Lung (tissue), 17 donors: ENCODE measurements at places on chromosomes 2 and 18.

GRCh38 chr2:240463274-240463865 lies 27.9 kb downstream of the GPC1 start:
- H3K4me3 ChIP-seq, result no peak overlapping the region
- no peaks in the 10 kb centered on the region for H3K27me3 ChIP-seq
- no peak for DNase-seq
- no peak overlapping the region for H3K27ac ChIP-seq
- no peaks in the 10 kb centered on the region for H3K4me1 ChIP-seq

- peaks cover 14% of the 10 kb centered on the region for H3K27me3 ChIP-seq
- no peak for DNase-seq
- no peaks in the 10 kb centered on the region for H3K36me3 ChIP-seq
- H3K4me3 ChIP-seq, result no peak overlapping the region
- no peak overlapping the region for H3K27ac ChIP-seq
- H3K4me1 ChIP-seq, result no peaks in the 10 kb centered on the region
Measured at GRCh38 chr2:232516551-232516950, 3.6 kb upstream of the PRSS56 start.

GRCh38 chr2:58137856-58138255 lies 91.2 kb downstream of the VRK2 start:
- H3K27me3 ChIP-seq, result no peaks in the 10 kb centered on the region
- peaks cover 4% of the 10 kb centered on the region for H3K36me3 ChIP-seq
- no peak overlapping the region for H3K4me3 ChIP-seq
- no peak for DNase-seq
- H3K27ac ChIP-seq, result no peak overlapping the region

DNA sequence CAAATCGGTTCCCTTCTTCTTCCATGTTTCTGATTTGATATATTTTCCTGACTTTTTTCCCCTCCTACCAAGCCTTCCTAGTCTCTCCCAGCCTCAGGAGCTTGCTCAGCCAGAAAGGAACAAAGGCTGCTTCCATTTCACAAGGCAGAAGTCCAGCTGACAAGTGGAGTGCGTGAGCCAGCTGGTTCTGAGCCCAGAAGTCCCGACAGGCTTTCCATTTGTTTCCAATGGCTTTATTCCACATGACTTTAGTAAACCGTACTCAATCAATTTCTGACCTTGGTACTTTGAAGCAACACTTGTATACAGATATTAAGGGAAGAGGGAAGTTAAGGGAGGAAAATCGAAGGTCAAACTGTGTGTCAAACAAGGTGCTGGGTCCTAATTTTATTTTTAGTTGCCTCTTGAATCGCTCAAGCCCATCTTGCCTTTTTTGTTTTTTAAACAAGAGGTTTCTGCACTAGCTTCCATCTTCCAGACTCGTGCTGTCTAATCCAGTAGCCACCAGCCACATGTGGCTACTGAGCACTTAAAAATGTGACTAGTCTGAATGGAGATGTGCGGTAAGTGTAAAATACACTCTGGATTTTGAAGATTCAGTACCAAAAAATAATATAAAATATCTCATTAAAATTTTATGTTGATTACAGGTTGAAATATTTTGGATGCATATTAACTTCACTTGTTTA lies 36.2 kb downstream of the WIPF1 start:
- no peaks in the 10 kb centered on the region for H3K27me3 ChIP-seq
- DNase-seq, result peak; percentile 96
- H3K4me1 ChIP-seq, result peaks cover 13% of the 10 kb centered on the region
- H3K4me3 ChIP-seq, result no peak overlapping the region

DNA sequence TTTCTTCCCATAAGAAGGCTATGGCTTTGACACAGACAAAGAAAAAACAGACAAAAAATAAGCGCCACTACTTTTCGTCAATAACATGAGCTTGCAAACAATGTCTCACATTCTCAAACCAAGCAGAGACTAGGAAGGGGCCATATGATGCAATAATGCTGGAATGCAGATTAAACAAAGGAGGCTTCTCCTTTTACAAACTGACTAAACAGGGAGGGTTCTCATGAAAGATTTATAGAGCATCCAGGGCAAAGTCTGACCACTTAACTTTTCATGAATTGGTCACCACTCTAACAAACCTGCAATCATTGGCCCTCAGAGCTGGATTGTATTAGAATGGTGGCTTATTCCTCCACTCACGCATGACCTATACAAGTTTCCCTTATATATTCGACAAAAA lies 663.3 kb upstream of the CHAC2 start:
- DNase-seq, result no peak
- no peaks in the 10 kb centered on the region for H3K36me3 ChIP-seq
- no peaks in the 10 kb centered on the region for H3K27me3 ChIP-seq
- H3K4me1 ChIP-seq, result no peaks in the 10 kb centered on the region

DNA sequence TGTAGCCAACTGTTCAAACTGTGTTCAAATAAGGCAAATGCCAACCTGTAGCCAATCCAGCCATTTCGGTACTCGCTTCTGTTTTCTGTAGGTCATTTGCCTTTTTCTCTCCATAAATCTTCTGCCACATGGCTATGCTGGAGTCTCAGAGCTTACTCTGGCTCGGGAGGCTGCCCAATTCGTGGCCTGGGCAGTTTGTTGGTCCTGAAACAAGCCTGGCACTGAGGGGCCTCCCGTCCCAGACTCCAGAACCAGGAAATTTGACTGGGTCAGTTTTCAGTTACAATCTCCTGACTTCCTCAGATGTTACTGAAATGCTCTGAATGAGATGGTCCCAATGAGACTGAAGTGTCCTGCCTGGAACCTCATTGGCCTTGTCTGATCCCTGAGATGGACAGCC lies 120.8 kb upstream of the NPAS2 start:
- no peak overlapping the region for H3K27ac ChIP-seq
- H3K36me3 ChIP-seq, result no peaks in the 10 kb centered on the region
- no peak for DNase-seq
- H3K4me1 ChIP-seq, result no peaks in the 10 kb centered on the region
- H3K4me3 ChIP-seq, result no peak overlapping the region

GRCh38 chr2:66577321-66578053 lies 142.6 kb downstream of the MEIS1 start:
- H3K27me3 ChIP-seq, result no peaks in the 10 kb centered on the region
- H3K4me3 ChIP-seq, result no peak overlapping the region
- H3K27ac ChIP-seq, result no peak overlapping the region
- peak; percentile 59 for DNase-seq

- no peaks in the 10 kb centered on the region for H3K27me3 ChIP-seq
- peak; percentile 93 for DNase-seq
- no peaks in the 10 kb centered on the region for H3K36me3 ChIP-seq
- H3K4me1 ChIP-seq, result peaks cover 3% of the 10 kb centered on the region
- H3K27ac ChIP-seq, result peak within 1 kb of the TSS; percentile 99
Measured at GRCh38 chr18:3450012-3450798, at the start of gene TGIF1. TGIF1 (plus strand) TSS chr18:3450172; CDS start chr18:3450490, 318 bp downstream.

- no peaks in the 10 kb centered on the region for H3K36me3 ChIP-seq
- peak overlapping the region; percentile 63 for H3K4me3 ChIP-seq
- peak; percentile 53 for DNase-seq
- no peaks in the 10 kb centered on the region for H3K27me3 ChIP-seq
Measured at GRCh38 chr2:24793761-24794435, 673 bp downstream of the CENPO start.

- no peak overlapping the region for H3K4me3 ChIP-seq
- no peaks in the 10 kb centered on the region for H3K27me3 ChIP-seq
- H3K36me3 ChIP-seq, result no peaks in the 10 kb centered on the region
- no peaks in the 10 kb centered on the region for H3K4me1 ChIP-seq
- DNase-seq, result no peak
- no peak overlapping the region for H3K27ac ChIP-seq
Measured at GRCh38 chr18:65363011-65363410, 387.8 kb upstream of the CDH7 start.

DNA sequence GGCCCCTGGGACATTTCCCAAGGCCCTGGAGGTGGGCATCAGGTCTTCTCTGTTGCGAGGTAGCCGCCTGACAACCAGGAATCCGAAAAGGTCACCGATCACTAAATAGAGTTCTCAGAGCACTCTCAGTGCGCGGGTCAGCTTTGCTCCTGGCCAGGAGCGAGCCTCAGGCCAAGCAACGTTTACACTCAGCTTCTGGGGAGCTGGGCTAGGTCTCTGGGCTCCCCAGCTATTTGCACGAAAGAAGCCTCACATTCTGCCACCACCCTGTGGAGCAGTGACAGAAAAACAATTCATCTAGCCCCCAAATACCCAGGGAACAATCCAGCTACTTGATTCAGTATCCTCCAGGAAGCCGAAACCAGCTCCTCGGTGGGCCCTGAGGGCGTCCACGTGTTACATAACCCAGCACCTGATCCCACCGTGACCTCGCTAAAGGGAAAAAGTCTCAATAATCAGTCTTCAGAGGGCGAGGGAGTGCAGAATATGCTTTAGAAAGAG lies 3.3 kb downstream of the SH3BP4 start:
- no peak for DNase-seq
- no peak overlapping the region for H3K4me3 ChIP-seq
- H3K36me3 ChIP-seq, result no peaks in the 10 kb centered on the region
- no peak overlapping the region for H3K27ac ChIP-seq

DNA sequence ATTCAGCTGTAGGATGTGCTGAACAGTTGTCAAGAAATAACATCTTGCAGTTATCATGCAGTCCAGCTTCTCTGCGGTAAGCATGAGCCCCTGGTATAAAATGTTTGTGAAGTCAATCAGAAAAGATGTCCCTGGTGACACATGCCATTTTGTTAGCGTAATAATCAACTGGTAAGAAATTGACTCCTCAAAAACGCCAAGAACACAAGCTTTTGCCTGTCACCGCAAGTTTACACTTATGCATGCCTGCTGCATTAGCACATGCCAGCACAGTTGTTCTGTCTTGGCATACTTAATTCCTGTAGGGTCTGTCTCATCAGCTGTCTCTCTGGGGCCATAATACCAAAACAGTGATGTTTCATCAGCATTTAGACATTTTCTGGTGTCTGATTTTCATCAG lies 524.8 kb upstream of the DSEL start:
- no peaks in the 10 kb centered on the region for H3K4me1 ChIP-seq
- no peak overlapping the region for H3K4me3 ChIP-seq
- no peak overlapping the region for H3K27ac ChIP-seq
- H3K36me3 ChIP-seq, result no peaks in the 10 kb centered on the region
- DNase-seq, result peak; percentile 3

DNA sequence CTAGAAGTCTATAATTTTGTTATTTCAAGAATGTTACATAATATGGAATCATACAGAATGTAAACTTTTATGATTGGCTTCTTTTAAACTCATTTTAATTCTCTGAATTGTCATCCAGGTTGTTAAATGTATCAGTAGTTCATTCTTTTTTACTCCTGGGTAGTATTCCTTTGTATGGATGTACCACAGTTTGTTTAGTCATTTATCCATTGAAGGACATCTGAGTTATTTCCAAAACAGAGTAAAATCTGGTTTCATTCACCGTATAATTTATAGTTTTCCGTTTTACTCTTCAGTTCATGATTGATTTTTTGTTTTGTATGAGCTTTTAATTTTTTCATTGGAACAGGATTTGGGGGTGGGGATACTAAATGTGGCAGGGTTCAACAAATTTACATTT lies 132.4 kb downstream of the PMS1 start:
- no peak overlapping the region for H3K27ac ChIP-seq
- no peaks in the 10 kb centered on the region for H3K27me3 ChIP-seq
- no peak for DNase-seq
- H3K4me1 ChIP-seq, result no peaks in the 10 kb centered on the region
- H3K4me3 ChIP-seq, result no peak overlapping the region

- H3K27ac ChIP-seq, result no peak overlapping the region
- no peak for DNase-seq
- no peaks in the 10 kb centered on the region for H3K4me1 ChIP-seq
- H3K36me3 ChIP-seq, result no peaks in the 10 kb centered on the region
Measured at GRCh38 chr2:192010073-192010472, 163.2 kb upstream of the CAVIN2 start.

GRCh38 chr18:6601241-6601640 lies 128.3 kb upstream of the ARHGAP28 start:
- no peak overlapping the region for H3K27ac ChIP-seq
- H3K27me3 ChIP-seq, result no peaks in the 10 kb centered on the region
- H3K4me3 ChIP-seq, result no peak overlapping the region
- H3K4me1 ChIP-seq, result peaks cover 11% of the 10 kb centered on the region

GRCh38 chr18:67766930-67767329 lies 250.4 kb upstream of the DSEL start:
- H3K27me3 ChIP-seq, result no peaks in the 10 kb centered on the region
- no peak for DNase-seq
- H3K4me3 ChIP-seq, result no peak overlapping the region
- H3K4me1 ChIP-seq, result no peaks in the 10 kb centered on the region
- no peak overlapping the region for H3K27ac ChIP-seq

DNA sequence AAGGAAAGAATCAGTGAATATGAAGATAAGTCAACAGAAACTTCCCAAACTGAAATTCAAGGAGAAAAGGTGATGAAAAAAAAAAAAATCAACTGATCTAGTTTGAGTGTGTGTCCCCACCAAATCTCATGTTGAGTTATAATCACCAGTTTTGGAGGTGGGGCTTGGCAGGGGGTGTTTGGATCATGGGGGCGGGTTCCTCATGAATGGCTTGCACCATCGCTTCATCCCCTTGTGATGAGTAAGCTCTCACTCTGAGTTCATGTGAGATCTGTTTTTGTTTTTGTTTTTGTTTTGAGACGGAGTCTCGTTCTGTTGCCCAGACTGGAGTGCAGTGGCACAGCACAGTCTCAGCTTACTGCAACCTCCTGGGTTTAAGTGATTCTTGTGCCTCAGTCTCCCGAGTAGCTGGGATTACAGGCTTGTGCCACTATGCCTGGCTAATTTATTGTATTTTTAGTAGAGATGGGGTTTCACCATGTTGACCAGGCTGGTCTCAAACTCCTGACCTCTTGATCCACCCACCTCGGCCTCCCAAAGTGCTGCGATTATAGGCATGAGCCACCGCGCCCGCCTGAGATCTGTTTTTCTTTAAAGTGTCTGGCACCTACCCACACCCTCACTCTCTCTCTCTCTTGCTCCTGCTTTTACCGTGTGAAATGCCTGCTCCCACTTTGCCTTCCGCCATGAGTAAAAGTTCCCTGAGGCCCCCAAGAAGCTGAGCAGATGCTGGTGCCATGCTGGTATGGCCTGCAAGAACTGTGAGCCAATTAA lies 4.0 kb upstream of the SLC66A2 start:
- H3K27ac ChIP-seq, result peak overlapping the region; percentile 49
- H3K4me1 ChIP-seq, result peaks cover under 1% of the 10 kb centered on the region
- DNase-seq, result no peak
- H3K4me3 ChIP-seq, result no peak overlapping the region
- H3K27me3 ChIP-seq, result no peaks in the 10 kb centered on the region

DNA sequence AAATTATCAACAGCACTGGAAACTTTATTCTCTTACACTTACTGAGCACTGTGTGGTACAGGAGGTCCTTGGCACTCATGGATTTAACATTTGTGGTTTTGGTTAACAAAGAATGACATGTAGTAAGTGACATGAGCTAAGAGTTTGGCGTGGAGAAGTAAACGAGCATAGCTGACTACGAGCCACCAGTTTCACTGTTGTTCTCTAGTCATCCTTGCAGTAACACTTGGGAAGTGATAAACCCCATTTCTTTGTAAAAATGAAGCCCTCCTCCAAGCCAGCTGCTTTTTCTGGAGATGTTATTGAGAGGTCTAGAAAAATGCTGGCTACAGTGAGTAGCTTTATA lies 32.7 kb downstream of the QPCT start:
- peak; percentile 19 for DNase-seq
- no peak overlapping the region for H3K27ac ChIP-seq
- peaks cover 15% of the 10 kb centered on the region for H3K4me1 ChIP-seq
- H3K4me3 ChIP-seq, result no peak overlapping the region
- H3K27me3 ChIP-seq, result no peaks in the 10 kb centered on the region
- no peaks in the 10 kb centered on the region for H3K36me3 ChIP-seq

GRCh38 chr2:229641676-229642075 lies 72.7 kb downstream of the DNER start:
- H3K36me3 ChIP-seq, result no peaks in the 10 kb centered on the region
- no peak overlapping the region for H3K4me3 ChIP-seq
- no peaks in the 10 kb centered on the region for H3K4me1 ChIP-seq
- H3K27me3 ChIP-seq, result no peaks in the 10 kb centered on the region
